GM12878 (cell line): ENCODE measurements at places on chromosomes 12 and 14.
A peak's percentile ranks its signal among the peaks of the same experiment; 100 is the strongest.

- H3K4me1 ChIP-seq: no peaks in the 10 kb centered on the region
- H3K27me3 ChIP-seq: no peaks in the 10 kb centered on the region
- H3K36me3 ChIP-seq: peaks cover 6% of the 10 kb centered on the region
- no peak overlapping the region for H3K4me3 ChIP-seq
These were observed 33.9 kb upstream of the ALDH2 start for GRCh38 chr12:111732786-111733185.

DNA sequence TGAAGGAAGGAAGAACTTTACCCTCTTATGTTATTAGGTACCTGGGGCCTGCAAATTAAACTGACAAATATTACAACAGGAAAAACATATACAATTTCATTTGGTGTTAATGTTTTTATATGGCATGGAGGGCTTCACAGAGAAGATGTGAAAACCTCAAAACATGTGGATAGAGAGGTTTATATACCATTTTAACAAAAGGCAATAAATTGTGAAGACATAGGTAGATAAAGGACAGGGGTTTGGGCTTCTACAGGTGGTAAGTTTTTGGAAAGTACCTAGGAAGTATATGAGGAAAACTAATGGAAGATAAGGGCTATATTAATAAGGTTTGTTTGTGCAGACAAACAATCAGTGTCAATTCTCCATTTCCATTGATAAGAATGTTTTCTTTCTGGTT lies 95.1 kb upstream of the ATF7IP start:
- no peaks in the 10 kb centered on the region for H3K36me3 ChIP-seq
- H3K4me3 ChIP-seq: no peak overlapping the region
- DNase-seq: no peak
- H3K27ac ChIP-seq: no peak overlapping the region
- H3K27me3 ChIP-seq: no peaks in the 10 kb centered on the region

GRCh38 chr12:104858611-104859543 lies 99.2 kb downstream of the SLC41A2 start:
- no peak for DNase-seq
- H3K36me3 ChIP-seq: no peaks in the 10 kb centered on the region
- no peaks in the 10 kb centered on the region for H3K27me3 ChIP-seq
- no peak overlapping the region for H3K27ac ChIP-seq
- no peak overlapping the region for H3K4me3 ChIP-seq

DNA sequence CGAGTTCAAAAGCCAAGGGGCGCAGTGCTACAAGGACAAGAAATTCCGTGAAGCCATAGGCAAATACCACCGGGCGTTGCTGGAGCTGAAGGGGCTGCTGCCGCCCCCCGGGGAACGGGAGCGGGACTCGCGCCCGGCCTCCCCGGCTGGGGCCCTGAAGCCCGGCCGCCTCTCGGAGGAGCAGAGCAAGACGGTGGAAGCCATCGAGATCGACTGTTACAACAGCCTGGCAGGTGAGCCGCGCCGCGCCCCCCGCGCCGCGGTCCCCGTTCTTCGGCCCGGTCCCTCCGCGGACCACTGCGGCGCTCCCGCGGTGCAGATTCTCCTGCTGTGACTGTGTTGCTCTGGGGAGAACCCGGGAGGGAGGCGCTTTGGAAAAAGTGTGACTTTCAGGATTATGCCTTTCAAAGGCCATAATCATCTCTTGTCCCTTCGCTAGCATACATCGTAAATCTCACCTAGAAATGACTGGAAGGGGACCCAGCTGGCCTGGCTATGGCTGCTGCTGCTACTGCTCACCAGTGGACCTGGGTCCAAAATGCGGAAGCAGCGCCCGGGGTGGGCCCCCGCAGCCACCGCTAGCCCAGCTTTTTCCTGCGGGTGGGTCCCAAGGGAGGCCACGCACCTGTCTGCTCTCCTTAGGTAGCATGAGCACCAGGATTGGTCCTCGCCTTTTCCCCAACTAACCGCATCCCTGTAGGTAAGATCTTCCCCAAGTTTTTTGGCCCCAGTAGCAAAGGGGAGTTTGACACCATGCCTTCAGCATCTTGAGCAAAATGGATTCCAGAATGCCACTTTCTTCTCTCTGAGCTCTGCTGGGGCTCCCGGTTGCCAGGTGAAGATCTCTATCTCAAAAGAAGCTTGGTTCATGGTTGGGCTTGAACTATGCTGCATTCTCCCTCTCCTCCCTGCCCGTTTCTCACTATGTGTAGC lies 853 bp downstream of the TTC9 start:
- DNase-seq: no peak
- H3K36me3 ChIP-seq: no peaks in the 10 kb centered on the region
- H3K4me3 ChIP-seq: peak overlapping the region; percentile 90
- no peaks in the 10 kb centered on the region for H3K27me3 ChIP-seq

DNA sequence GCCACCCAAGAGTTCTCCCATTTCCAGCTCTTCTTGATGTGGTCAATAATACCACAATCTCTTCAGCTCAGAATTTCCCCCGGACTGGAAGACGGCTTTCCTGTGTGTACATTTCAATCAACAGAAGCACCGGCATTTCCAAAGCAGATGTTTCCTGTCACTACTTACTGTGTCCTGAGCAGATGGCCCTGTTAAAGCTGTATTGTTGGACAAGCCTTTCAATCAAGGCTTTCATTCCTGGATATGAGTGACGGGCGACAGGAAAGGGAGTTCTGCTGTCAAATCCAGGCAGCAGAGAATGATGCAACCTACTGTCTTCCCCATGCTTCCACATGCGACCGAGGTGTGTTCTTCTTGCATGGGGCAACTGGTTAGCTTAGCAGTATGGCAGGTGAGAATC lies 76.4 kb upstream of the CCDC60 start:
- H3K4me3 ChIP-seq: no peak overlapping the region
- no peaks in the 10 kb centered on the region for H3K36me3 ChIP-seq
- no peak for DNase-seq
- no peaks in the 10 kb centered on the region for H3K27me3 ChIP-seq

- H3K36me3 ChIP-seq: no peaks in the 10 kb centered on the region
- H3K4me1 ChIP-seq: no peaks in the 10 kb centered on the region
- no peak for DNase-seq
- H3K27me3 ChIP-seq: no peaks in the 10 kb centered on the region
These were observed 15.3 kb upstream of the MYF6 start for GRCh38 chr12:80692114-80692513.

DNA sequence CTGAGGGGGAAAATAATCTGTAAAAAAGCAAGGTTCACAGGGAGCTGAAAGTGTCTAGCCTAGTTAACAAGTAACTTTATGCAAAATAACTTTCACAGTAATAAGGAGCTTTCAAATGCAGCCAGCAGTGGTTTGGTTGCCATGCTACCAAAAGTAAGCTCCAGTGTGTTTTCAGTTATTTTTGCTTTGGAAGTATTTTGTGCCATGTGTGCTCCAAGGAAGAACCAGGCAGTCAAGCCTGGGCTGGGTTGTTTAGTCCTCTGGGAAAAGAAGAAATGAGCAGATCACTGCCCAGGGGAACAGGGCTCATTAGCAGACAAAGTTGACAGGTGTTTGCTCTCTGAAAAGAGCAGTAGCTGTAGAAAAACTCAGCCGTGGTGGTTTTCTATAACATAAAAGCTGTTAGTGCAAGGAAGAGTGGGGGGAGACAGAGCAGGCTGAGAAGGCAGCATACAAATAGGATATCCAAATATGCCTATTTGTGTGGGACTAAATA lies 92.8 kb upstream of the TMTC2 start:
- H3K4me3 ChIP-seq: no peak overlapping the region; the same call in 1 of the 2 replicates
- peak overlapping the region; percentile 39 for H3K27ac ChIP-seq
- H3K4me1 ChIP-seq: peaks cover 4% of the 10 kb centered on the region; the same call in 1 of the 2 replicates
- H3K27me3 ChIP-seq: no peaks in the 10 kb centered on the region

DNA sequence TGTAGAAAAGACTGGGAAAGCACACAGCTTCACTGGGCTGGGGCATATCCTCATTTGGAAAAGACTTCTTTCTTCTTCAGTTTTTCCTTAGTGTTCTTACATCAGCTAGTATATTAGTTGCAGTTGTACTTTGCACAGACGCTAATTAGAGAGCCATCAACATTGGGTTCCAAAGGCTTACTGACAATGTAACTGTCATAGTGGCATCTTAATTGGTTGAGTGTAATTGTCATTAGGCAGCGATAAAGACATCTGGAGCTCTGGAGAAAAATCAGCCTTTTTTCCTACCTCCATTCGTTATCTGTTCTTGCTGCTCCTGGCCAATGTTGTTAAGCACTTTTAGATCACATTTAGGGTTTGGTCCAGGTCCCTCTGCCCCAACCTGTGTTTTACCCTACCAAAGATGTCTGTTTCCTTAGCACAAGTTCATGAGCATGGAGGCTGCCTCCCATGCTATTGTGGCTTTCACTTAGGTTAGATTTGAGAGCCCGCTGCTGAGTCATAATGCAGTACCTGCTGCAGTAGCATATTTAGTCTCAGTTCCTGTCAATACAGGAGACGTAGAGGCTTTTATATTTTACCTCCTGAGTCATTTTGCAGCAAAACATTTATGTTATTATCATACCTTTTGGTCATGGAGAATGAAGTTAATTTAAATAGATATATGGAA lies 49.2 kb downstream of the FBXW8 start:
- H3K36me3 ChIP-seq: no peaks in the 10 kb centered on the region
- peak; percentile 40 for DNase-seq
- H3K4me1 ChIP-seq: peaks cover 32% of the 10 kb centered on the region
- no peaks in the 10 kb centered on the region for H3K27me3 ChIP-seq
- no peak overlapping the region for H3K4me3 ChIP-seq
- no peak overlapping the region for H3K27ac ChIP-seq

DNA sequence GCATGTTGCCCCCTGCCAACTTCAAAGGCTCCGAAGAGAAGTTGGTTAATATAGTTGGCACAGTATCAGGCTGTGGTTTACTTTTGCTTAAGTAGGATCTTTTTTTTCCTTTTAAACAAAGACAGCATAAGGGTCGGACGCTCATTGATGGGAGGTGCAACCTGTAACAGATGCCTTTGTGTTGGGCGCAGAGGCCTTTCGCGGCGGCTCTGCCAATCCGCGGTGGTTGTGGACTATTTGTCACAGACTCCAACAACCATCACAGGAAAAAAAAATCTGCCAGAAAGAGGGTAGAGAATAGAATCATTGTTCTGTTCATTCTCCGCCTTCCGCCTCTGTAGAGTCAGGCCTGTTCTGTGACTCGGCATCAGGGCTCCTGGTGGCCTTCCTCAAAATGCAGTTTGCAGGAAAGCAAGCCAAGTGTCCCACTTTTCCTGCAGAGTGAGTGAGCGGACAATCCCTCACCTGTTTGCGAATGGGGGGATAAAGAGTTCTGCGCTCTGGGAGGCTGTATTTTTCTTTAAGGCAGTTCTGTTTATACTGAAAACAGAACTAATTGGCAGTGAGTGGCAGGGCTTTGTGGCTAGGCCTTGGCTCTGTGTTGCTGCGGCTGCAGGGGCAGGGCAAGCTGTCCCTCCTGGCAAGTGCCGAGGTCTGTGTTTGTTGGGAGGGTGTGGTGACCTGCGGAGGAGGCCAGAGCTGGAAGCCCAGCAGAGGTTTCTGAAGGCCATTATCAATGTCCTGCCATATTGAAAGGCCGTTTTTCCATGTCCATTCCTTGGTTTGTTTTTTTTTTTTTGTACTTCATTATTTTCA lies 83.0 kb upstream of the PIWIL1 start:
- no peaks in the 10 kb centered on the region for H3K27me3 ChIP-seq
- DNase-seq: no peak

DNA sequence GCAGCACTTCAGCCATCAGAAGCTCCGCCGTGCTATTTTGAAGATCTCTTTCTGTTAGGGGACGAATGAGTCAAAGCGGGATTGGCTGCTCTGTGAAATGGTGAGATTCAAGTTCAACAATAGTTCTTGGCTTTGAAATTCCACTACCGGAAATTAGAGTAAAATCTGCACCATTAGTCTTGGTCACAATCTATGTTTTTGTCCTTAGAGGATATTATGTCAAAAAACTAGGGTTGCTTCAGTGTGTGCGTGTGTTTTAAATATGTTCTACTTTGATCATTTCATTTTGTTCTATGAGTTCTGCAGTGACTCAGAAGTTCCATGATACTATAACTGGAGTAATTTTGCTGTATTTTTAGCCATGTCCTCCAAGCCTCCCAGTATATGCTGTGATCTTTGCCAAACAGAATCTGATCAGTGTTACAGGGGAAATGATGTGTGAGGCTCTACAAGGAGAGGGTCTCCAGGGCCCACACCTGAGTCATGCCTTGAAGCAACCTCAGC lies 22.6 kb downstream of the GPHB5 start:
- H3K27me3 ChIP-seq: no peaks in the 10 kb centered on the region
- H3K4me1 ChIP-seq: no peaks in the 10 kb centered on the region
- no peaks in the 10 kb centered on the region for H3K36me3 ChIP-seq
- H3K4me3 ChIP-seq: peak overlapping the region; percentile 26; the same call in 1 of the 2 replicates

DNA sequence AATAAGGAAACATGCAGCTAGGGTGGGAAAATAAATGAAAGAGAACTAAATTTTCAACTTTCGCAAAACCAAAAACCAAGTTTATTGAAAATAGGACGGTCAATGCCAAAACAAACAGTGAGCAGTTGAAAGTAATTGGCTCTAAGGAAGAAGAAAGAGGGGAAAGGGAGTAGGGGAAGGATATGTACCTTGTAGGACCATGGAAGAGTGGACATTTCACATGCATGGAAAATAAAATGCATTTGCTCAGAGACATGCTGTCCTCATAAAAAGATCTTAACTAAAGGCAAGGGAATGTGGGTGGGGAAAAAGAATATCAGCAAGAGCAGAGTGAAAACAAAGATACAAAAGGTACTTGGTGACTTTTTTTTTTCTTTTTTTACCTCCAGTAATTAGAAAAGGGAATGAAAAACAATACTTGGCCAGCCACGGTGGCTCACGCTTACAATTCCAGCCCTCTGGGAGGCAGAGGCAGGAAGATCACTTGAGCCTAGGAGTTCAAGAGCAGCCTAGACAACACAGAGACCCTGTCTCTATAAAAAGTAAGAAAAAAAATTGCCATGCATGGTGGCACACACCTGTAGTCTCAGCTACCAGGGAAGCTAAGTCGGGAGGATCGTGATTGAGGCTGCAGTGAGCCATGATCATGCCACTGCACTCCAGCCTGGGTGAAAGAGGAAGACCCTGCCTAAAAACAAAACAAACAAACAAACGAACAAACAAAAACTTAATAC lies 6.6 kb downstream of the TXNDC16 start:
- no peak for DNase-seq
- no peak overlapping the region for H3K27ac ChIP-seq
- no peaks in the 10 kb centered on the region for H3K27me3 ChIP-seq

DNA sequence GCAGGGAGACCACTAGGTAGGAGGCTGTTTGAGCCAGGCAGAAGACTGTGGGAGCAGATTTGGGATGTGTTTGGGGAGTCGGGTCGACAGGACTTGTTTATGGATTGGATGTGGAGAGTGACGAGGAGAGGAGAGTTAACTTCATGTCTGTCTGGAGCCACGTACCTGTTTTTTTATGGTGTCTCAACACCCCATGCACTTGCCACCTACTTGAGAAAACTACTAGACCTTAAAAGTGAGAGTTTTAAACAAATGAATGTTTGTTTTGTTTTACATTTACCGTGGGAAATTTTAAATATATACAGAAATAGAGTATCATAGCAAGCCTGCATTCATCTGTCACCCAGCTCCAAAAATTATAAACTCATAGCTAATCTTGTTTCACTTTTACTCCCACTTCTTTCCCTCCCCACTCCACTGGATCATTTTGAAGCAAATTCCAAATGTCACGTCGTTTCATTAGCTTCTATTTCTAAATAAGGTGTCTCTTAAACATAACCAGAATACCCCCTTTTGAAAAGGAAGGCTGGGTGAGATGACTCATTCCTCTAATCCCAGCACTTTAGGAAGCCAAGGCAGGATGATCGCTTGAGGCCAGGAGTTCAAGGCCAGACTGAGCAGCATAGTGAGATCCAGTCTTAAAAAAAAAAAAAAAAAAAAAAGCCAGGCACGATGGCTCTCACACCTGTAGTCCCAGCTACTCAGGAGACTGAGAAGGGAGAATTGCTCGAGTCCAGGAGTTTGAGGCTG lies 136.2 kb downstream of the ANO6 start:
- no peak overlapping the region for H3K4me3 ChIP-seq
- H3K27ac ChIP-seq: no peak overlapping the region
- no peaks in the 10 kb centered on the region for H3K4me1 ChIP-seq
- no peak for DNase-seq
- H3K27me3 ChIP-seq: no peaks in the 10 kb centered on the region
